Liver (tissue), 10 donors: ENCODE measurements at places on chromosomes 5 and 9. TPM values are rescaled to one million over a fixed set of nuclear protein-coding genes. Genes with fewer than 3 reads are reported as not detected.
A peak's percentile ranks its signal among the peaks of the same experiment; 100 is the strongest.

NUTM2F gene
- under 0.01 TPM for total RNA-seq

DNA sequence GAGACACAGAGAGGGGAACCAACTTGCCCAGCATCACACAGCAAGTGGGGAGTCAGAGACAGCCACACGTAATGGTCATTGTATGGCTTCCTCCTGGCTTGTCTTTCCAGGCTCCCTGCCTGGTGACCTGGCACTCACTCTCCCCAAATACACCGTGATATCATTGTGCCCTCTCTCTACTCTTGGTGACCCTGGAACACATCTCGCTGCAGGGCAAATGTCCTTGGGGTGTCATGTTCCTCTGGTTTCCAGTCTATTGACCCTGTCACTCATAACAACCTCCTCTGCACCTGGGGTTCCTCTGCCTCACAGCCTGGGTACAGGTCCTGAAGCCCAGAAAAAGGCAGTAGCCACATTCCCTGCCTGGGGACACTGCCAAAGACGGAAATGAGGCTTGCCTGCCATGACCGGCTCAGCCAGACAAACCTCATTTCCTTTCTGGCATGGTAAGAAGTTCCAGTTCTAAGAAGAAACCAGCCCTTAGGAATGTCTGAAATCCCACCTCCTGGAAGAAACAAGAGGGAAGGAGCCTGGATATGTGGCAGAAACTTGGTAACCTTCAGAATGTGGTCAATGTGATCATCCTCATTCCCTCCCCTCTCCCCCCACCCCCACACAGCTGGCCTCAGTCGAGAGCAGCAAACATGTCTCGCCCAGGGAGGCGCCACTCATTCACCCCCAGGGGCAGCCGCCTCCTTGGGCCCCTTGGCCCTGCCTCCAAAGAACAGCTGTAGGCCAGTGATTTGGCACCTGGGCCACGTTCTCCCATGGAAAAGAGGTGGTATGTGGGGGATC, 30.6 kb upstream of the SMU1 start:
- H3K27me3 ChIP-seq, result no peaks in the 10 kb centered on the region
- peak; percentile 35 for DNase-seq
- peaks cover 6% of the 10 kb centered on the region for H3K4me1 ChIP-seq
- peak overlapping the region; percentile 55 for H3K27ac ChIP-seq
- no peak overlapping the region for H3K4me3 ChIP-seq
- peaks cover 9% of the 10 kb centered on the region for H3K36me3 ChIP-seq

DNA sequence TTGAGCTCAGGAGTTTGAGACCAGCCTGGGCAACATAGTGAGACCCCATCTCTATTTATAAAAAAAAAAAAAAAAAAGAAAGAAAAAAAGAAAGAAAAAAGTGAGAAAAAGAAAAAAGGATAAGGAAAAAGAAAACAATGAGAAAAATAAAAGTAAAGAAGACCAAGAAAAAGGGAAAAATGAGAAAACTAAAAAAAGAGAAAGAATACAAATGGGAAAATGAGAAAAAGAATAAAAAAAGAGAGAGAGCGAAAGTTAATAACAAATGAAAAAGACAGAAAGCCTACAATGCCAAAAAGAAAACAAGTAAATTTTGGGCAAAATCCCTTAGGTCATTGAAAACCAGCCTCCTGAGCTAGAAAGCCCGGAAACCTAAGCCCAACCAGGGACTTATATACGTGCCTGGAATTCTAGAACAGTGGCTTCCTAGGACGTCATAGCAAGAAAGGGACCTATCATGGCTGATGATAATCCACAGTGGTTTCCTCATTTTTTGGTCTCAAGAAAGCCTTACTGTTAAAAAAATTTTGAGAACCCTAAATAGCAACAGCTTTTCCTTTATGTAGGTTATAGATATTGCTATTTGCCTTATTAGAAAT, 131.7 kb upstream of the CLINT1 start:
- H3K27me3 ChIP-seq, result no peaks in the 10 kb centered on the region
- H3K4me3 ChIP-seq, result no peak overlapping the region
- DNase-seq, result no peak
- no peak overlapping the region for H3K27ac ChIP-seq
- H3K36me3 ChIP-seq, result no peaks in the 10 kb centered on the region

RASGEF1C gene
- 0.09 TPM for total RNA-seq

DNA sequence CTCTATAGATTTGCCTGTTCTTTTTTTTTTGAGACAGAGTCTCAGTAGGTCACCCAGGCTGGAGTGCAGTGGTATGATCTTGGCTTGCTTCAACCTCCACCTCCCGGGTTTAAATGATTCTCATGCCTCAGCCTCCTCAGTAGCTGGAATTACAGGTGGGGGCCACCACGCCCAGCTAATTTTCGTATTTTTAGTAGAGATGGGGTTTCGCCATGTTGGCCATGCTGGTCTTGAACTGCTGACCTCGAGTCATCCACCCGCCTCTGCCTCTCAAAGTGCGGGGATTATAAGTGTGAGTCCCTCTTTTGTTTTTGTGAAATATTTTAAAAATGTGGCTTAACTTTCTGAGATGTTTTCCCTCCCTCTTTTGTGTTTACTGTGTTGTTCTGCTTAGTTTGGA, 29.2 kb downstream of the HSPA4 start:
- H3K27me3 ChIP-seq, result no peaks in the 10 kb centered on the region
- DNase-seq, result no peak
- H3K4me3 ChIP-seq, result no peak overlapping the region

DNA sequence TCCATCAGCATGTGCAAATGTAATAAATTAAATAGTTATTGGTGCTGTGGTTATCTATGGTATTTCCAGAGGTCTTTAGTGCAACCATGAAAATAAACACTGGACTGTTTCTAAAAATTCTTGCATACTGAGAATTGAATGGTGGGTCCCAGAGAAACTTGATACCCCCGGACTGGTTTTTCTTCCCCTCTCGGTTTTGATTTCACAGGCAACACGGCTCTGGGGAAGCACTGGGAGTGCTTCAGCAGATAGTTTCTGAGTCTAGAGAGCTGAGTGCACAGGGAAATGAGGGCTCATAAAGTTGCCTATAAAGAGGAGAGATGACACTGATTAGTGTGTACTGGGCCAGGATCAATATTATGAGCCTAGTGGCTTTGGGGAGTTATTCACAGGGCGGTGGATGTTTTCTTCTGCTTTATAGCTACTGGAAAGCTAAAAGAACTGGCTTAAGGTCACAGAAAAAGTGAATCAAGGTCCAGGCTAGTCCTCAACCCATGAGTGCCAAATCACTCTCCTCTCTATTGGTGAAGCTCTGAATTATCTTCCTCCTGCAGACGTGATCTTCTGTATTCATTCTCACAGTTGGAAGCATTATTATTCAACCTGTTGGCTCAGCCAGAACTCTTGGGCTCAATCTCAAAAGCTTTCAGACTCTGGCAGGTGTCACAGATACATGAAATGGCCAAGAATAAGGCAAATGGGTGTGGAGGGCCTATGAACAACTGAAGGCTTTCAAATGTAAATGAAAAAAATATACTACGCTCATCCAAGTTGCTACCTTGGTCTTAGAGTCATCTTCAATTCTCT, 170.2 kb upstream of the HMHB1 start:
- H3K36me3 ChIP-seq, result no peaks in the 10 kb centered on the region
- no peak overlapping the region for H3K27ac ChIP-seq
- no peaks in the 10 kb centered on the region for H3K27me3 ChIP-seq
- no peaks in the 10 kb centered on the region for H3K4me1 ChIP-seq

DNA sequence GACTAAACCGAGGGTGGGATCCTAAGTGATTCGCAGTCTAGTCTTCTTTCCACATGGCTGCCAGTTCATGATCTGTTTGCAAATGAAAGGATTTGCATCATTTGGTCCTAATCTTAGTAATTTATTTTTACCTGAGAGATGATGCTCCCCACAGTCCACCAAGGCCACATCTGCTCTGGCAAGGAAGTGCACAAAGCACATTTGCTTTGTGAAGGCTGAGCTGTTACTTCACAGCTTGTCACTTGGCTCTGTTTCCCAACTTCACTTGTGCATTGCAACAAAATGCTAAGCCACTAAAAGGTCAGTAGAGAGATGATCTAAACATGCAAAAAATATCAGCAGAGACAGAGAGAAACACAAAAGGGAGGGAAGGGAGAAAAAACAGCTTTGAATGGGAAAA, 128.5 kb upstream of the VLDLR start:
- H3K4me3 ChIP-seq, result no peak overlapping the region
- no peak overlapping the region for H3K27ac ChIP-seq
- no peaks in the 10 kb centered on the region for H3K4me1 ChIP-seq
- no peak for DNase-seq
- H3K36me3 ChIP-seq, result no peaks in the 10 kb centered on the region
- H3K27me3 ChIP-seq, result no peaks in the 10 kb centered on the region

DNA sequence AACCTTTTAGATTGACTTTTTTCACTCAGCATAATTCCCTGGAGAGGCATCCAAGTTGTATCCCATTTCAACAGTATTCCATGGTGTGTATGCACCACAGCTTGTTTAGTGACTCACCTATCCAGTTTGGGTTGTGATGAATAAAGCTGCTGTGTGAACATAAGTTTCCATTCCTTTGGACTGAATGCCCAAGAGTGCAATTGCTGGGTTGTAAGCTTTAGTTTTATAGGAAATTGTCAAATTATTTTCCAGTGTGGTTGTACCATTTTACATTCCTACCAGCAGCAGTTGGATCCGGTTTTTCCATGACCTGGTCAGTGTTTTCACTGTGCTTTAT, 60.9 kb upstream of the TMED7 start:
- H3K27ac ChIP-seq, result no peak overlapping the region
- no peak overlapping the region for H3K4me3 ChIP-seq
- H3K27me3 ChIP-seq, result no peaks in the 10 kb centered on the region
- H3K36me3 ChIP-seq, result no peaks in the 10 kb centered on the region
- no peak for DNase-seq

- H3K36me3 ChIP-seq, result no peaks in the 10 kb centered on the region
Observed at GRCh38 chr5:141182248-141182647, at the start of gene PCDHB16. PCDHB16 (plus strand) TSS chr5:141182387; CDS start chr5:141182560, 173 bp downstream.

IL4 gene
- total RNA-seq, result not detected

- DNase-seq, result no peak
- H3K36me3 ChIP-seq, result no peaks in the 10 kb centered on the region
- H3K4me1 ChIP-seq, result no peaks in the 10 kb centered on the region
- no peak overlapping the region for H3K27ac ChIP-seq
- H3K4me3 ChIP-seq, result no peak overlapping the region
- no peaks in the 10 kb centered on the region for H3K27me3 ChIP-seq
Observed at GRCh38 chr5:88093765-88094164, 174.9 kb downstream of the TMEM161B start.

GRCh38 chr9:122318284-122318683, 52.5 kb upstream of the PTGS1 start:
- no peak overlapping the region for H3K4me3 ChIP-seq
- H3K36me3 ChIP-seq, result peaks cover 29% of the 10 kb centered on the region
- no peak for DNase-seq
- no peaks in the 10 kb centered on the region for H3K4me1 ChIP-seq
- no peaks in the 10 kb centered on the region for H3K27me3 ChIP-seq

- no peak overlapping the region for H3K27ac ChIP-seq
- no peak overlapping the region for H3K4me3 ChIP-seq
- no peaks in the 10 kb centered on the region for H3K4me1 ChIP-seq
- H3K27me3 ChIP-seq, result no peaks in the 10 kb centered on the region
Observed at GRCh38 chr5:116872986-116873385, 298.4 kb upstream of the SEMA6A start.

SLCO4C1 gene
- 29.4 TPM for total RNA-seq

DNA sequence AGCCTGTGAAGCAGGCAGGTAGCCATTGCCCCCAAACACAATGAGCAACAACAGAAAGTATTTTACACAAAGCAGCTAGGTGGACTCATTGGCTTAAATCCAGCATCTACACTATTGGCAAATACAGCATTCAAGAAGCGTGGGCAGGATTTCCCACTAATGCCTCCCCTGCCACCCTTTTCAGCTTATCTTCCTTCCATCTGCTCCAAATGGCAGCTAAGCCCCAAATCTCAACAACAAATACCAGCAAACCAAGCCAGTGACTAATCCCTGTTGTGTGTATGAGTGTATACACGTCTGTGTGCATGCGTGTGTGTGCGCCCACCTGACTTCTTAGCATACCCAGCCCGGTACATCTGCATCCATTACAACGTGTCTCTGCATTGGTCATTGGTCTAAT, 151.2 kb upstream of the WWC1 start:
- no peaks in the 10 kb centered on the region for H3K36me3 ChIP-seq
- no peak overlapping the region for H3K27ac ChIP-seq
- H3K4me1 ChIP-seq, result no peaks in the 10 kb centered on the region
- H3K4me3 ChIP-seq, result no peak overlapping the region

PCDHB5 gene
- 0.42 TPM for total RNA-seq

GRCh38 chr5:135271533-135272310, 127.3 kb downstream of the MACROH2A1 start:
- no peak overlapping the region for H3K27ac ChIP-seq
- no peak for DNase-seq
- no peaks in the 10 kb centered on the region for H3K4me1 ChIP-seq
- no peaks in the 10 kb centered on the region for H3K27me3 ChIP-seq

GRCh38 chr9:87592554-87593358, 95.1 kb downstream of the DAPK1 start:
- H3K4me1 ChIP-seq, result peaks cover 42% of the 10 kb centered on the region
- no peaks in the 10 kb centered on the region for H3K27me3 ChIP-seq
- DNase-seq, result no peak
- peak overlapping the region; percentile 47 for H3K27ac ChIP-seq

SRP19 gene
- 49.4 TPM for total RNA-seq

ARHGEF37 gene
- 6.1 TPM for total RNA-seq

GRCh38 chr9:112970939-112971338, 41.1 kb downstream of the ZNF883 start:
- no peak for DNase-seq
- no peak overlapping the region for H3K27ac ChIP-seq
- peaks cover 2% of the 10 kb centered on the region for H3K27me3 ChIP-seq
- no peaks in the 10 kb centered on the region for H3K36me3 ChIP-seq

DNA sequence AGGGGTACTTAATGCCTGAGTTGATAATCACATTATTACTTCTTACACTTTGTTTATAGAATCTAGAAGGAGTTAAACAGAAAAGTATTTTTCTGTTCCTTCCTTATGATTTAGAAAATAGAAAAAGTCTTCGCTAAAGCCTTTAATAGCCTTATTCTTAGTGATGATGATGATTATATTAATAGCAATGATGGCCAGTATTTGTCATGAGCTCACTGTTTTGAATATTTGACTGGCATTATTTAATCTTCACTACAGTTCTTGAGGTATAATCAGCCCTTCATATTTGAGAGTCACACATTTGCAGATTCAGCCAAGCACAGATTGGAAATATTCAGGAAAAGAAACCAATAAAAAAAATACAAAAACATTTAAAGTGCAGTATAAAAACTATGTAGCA, 23.3 kb downstream of the NIPBL start:
- no peaks in the 10 kb centered on the region for H3K36me3 ChIP-seq
- H3K4me1 ChIP-seq, result no peaks in the 10 kb centered on the region
- DNase-seq, result no peak
- no peaks in the 10 kb centered on the region for H3K27me3 ChIP-seq

SAXO1 gene
- total RNA-seq, result under 0.01 TPM

PPP1R26 gene
- 9.5 TPM for total RNA-seq

DNA sequence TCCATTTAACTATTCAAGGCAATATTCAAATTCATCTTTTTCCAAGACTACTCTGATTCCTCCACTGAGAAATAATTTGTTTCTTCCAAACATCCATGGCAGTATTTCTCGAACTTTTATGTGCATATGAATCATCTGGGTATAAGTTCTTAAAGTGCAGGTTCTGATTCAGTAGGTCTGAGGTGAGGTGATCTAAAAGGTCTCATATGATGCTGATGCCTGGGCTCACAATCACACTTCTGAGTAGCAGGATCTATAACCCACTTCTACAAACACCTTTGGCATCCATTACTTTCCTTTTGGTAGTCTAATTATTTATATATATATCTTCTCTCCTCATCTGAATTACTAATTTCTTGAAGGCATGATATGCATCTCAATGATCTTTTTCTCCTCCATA, 7.2 kb downstream of the ERP44 start:
- no peaks in the 10 kb centered on the region for H3K27me3 ChIP-seq
- H3K27ac ChIP-seq, result no peak overlapping the region
- no peak overlapping the region for H3K4me3 ChIP-seq
- H3K4me1 ChIP-seq, result peaks cover 9% of the 10 kb centered on the region
- H3K36me3 ChIP-seq, result no peaks in the 10 kb centered on the region

FOXD4L4 gene
- total RNA-seq, result 0.50 TPM

BTNL3 gene
- total RNA-seq, result not detected

CYSRT1 gene
- 0.14 TPM for total RNA-seq
